ENCODE measurements at places on chromosomes 5 and 9.
A peak's percentile ranks its signal among the peaks of the same experiment; 100 is the strongest.

DNA sequence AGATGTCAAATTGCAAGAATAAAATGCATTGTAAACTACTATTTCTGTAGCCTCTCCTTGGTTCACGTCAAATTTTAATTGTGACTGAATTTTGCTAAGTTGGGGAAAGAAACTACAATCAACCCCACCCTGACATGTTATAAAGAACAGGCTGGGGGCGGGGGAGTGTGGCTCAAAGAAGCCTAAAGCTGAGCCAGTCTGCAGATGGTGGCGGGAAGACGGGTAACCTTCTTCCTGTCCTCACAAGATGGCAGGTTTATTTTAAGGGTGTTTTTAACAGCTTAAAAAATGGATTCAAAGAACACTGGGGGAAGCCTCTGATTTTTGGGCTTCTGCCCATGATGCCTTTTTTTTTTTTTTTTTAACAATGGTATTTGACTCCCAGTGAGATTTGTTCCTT is 68.5 kb upstream of the MELK start:
- no peak for DNase-seq

GRCh38 chr9:136119061-136119882 is 597 bp upstream of the TMEM250 start:
- DNase-seq = no peak

GRCh38 chr5:14895301-14895700 is 23.7 kb upstream of the ANKH start:
- no peak for DNase-seq

GRCh38 chr5:53825926-53826325 is 265.5 kb downstream of the NDUFS4 start:
- no peak for DNase-seq

DNA sequence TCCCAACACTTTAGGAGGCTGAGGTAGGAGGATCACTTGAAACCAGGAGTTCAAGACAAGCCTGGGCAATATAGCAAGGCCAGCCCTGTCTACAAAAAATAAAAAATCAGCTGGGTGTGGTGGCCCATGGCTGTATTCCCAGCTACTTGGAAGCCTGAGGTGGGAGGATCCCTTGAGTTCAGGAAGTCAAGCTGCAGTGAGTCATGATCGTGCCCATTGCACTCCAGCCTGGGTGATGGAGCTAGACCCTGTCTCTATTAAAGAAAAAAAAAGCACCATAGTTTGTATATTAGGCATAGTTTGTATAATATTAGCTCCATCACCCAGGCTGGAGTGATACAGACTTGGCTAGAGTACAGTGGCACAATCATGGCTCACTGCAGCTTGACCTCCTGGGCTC is 9.6 kb upstream of the NME5 start:
- no peak for DNase-seq

GRCh38 chr5:167294882-167295680 is 996.4 kb upstream of the WWC1 start:
- peak; percentile 32 for DNase-seq

- DNase-seq = no peak
These were observed 43.0 kb downstream of the ITGA2 start for GRCh38 chr5:53032188-53032587.

- DNase-seq = no peak
These were observed 139.6 kb downstream of the MTX3 start for GRCh38 chr5:79851391-79851863.

- no peak for DNase-seq
These were observed 13.7 kb upstream of the TRIM32 start for GRCh38 chr9:116673375-116673774.

GRCh38 chr5:2702096-2702879 is 49.2 kb downstream of the IRX2 start:
- DNase-seq = no peak

GRCh38 chr5:78293851-78294247 is 649 bp downstream of the AP3B1 start:
- DNase-seq = no peak

- DNase-seq = no peak
These were observed 193.4 kb downstream of the EDIL3 start for GRCh38 chr5:84191281-84191680.

- DNase-seq = no peak
These were observed 614.7 kb downstream of the CSNK1G3 start for GRCh38 chr5:124126504-124127217.
